ENCODE measurements at places on chromosomes 11 and 22. TPM values are rescaled to one million over a fixed set of nuclear protein-coding genes. Genes with fewer than 3 reads are reported as not detected.

Gene DTX4
- total RNA-seq, result 56.7 TPM

Gene CRYBB1
- total RNA-seq, result not detected

Gene APOL4
- total RNA-seq, result 4.3 TPM

Gene SAA1
- 23.9 TPM for total RNA-seq

Gene KRTAP5-11
- not detected for total RNA-seq

Gene APBB1
- 2.9 TPM for total RNA-seq

DNA sequence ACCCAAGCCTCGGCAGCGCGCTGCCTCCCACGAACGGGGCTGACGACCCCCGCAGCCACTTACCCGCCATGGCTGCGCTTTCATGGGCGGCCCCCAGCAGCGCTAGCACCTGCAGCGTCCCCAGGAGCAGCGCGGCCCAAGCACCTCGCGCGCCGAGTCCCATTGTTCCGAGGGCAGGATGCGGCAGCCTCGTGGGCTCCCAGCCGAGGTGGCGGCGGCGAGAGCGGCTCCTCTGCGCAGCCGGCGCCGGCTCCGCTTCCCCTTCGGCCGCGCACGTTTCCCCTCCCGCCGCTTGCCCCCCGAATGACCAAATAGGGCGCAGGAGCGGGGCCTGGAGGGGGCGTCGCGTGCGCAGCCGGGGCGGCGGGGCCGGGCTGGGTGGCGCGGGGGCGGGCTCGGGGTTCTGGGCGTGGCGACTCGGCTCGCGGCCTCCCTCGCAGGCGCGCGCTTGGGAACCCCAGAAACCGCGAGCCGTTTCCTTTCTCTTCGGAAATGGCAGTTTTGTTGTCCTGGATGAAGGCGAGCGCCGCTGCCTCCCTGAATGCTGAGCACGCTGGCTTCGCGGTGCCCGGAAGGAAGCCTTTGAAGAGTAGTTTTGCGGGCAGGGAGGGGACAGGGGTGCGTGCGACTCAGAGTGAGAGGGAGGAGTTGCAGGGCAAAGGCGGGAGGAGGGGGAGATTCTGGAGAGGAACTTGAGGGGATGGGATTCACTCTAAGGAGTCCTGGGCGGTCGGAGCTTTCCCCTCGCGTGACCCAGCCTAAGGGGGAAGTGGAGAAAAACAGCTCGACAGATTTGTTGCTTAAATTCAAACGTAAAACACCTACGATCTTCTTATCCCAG, at the start of gene TMEM123:
Gene TMEM123, minus strand, starts transcription at position 305 of the 841 bp plus-strand sequence. Its CDS starts 142 bp downstream, at position 163.
- DNase-seq, result peak; percentile 80

DNA sequence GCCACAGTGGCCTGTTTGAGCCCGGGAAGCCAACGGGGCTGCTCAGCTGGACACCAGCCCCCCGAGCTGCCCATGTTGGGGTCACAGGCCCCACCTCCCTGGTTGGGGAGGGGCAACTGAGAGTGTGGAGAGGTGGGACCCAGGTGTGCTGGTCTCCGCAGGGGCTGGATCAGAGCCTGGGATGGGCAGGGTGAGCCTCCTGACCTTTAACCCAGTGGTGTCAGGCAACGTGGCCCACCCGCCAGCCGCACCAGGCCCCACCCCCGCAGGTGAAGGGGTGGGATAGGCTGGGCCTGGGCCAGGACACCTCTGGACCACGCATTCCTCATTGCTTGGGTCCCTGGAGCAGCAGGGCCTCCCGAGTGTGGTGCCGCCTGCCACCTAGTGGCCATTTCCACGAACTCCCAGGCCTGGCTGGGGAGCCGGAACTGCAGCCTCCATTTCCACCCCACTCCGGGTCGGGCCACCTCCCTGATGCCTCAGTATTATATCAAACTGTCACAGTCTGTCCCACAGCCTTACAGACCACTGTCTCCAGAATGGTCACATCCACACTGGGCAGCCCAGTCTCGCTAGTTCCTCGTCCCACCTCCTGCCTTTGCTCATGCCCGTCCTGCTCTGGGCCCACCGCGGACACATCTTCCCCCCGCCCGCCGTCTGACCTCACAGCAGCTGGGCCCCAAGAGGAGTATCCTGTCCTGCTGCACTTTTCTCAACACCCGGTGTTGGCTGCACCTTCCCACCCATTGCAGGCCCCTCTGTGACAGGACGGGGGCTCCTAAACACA, 13.3 kb upstream of the PPP6R3 start:
- DNase-seq, result peak; percentile 86

- no peak for DNase-seq
Measured at GRCh38 chr11:121543836-121544380, 91.1 kb upstream of the SORL1-AS1 start.

DNA sequence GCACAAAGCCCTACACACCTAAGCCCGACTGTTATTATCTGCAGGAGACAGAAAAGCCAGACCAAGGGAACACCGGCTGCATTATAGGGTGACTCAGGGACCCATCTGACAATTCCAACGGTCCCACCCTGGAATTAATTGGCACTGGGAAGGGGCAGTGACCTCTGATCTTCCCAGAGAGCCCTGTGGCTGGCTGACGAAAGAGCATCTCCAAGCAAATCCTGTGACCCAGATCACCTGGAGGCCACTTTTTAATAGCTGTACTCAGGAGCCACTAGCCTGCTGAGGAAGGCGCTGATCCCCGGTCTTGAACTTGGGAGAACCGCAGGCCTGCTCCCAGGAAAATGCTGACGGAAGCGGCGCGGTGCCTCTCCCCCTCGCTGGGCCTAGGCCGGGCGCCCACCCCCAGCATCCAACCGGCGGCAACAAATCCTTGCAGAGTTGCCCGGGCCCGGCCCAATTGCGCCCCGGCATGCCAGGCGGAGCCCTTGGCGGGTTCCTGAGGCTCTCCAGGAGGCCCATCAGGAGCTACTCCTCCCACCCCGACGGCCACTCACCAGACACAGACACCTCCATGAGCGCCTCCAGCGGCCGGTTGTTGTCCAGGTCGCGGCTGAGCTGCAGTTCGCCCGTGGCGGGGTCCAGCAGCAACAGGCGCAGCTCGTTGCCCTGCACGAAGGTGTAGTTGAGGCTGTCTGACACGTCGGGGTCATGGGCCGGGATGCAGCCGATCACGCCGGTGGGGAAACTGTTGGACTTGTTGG, 4.2 kb downstream of the CELSR1 start:
- DNase-seq, result no peak

DNA sequence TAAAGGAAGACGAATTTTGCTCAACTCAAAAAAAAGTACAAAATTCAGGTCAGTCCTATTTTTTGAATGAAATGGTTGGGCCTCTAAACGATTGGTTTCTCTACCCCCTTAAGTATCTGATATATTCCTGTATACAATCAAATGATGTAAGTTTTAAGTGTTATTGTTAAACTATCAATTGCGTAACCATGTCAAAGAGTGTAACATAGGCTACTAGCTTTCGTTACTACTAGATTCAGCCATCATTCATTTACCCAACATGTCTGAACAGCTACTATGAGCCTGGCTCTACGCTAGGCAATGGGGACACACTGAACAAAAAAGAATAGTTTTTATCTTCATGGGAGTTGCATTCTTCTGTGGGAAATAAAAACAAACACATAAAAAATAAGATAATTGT, 3.3 kb downstream of the RAB6A start:
- DNase-seq, result no peak

DNA sequence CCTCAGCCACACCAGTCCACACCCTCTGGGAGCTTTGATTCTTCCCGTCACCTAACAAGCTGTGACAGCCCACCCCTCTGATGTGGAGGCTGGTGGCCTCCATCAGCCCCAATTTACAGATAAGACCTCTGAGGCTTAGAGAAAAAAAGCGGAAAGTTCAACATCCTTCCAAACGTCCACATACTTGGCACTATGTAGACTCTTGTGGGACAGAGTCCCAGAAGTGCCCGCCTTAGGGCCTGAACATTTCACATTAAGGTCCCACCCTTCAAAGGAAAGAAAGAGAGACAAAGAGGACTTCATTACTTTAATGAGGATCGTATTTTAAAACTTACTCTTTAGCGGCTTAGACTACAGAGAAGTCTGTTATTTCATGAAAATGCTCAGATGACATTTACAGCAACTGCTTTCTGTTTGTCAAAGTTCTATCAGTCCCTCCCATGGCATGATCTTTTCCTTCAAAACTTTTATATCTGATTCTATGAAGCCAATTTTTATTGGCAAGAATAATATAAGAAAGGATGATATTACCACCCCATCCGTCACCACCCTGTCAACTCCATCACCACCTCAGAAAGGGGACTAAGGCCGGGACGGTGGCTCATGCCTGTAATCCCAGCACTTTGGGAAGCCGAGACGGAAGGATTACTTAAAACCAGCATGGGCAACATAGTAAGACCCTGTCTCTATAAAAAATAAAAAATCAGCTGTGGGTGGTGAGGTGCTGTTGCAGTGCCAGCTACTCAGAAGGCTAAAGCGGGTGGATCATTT, 15.7 kb upstream of the SCGB1A1 start:
- DNase-seq, result no peak

GRCh38 chr22:28449041-28449440, 230.6 kb downstream of the TTC28 start:
- no peak for DNase-seq

- DNase-seq, result no peak
Measured at GRCh38 chr11:28323621-28324020, 215.4 kb downstream of the METTL15 start.

GRCh38 chr11:116778556-116778955, 5.8 kb upstream of the BUD13 start:
- DNase-seq, result no peak

DNA sequence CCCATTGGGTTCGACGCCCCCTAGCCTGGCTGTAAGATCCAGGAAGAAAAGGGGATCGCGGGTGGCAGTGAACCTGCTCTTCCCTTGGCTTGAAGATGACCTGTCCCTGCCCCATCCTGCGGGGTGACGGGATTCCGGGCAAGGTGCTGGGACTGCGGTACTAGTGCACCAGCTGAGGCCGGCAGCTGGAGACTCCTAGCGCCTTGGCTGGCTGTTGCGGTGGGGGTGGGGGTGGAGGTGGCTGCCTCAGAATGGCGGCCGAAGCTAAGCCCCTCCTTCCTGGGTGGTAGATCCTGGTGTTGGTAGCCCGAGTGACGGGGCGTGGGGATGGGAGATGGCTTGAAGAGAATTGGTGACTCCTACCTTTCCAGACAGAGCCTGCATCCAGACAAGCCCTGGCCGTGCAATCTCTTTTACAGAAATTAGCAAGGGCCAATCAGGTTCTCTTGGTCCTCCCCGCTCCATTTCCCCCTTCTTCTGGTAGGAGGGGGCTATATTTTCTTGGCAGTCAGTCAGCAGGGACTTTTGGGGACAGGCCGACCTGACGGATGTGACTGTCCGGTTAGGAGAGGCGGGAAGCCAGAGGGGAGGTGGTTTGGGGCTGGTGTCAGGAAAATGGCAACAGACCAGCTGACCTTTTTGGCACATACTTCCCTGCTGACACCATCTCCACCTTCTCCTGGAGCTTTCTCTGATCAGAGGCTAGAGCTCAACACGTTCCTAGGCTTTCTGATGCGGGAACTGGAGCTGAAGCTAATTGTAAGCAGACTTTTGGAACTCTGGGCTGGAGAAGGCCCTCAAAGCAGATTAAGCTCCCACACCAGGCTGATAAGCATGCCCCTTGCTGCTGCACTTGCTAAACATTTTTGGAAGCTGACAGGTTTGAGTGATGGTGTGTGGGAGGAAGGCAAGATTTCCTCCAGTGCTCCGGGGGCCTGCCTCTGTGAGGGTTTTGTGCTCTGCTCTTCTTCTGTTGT, 2.0 kb downstream of the NAV2 start:
- no peak for DNase-seq

DNA sequence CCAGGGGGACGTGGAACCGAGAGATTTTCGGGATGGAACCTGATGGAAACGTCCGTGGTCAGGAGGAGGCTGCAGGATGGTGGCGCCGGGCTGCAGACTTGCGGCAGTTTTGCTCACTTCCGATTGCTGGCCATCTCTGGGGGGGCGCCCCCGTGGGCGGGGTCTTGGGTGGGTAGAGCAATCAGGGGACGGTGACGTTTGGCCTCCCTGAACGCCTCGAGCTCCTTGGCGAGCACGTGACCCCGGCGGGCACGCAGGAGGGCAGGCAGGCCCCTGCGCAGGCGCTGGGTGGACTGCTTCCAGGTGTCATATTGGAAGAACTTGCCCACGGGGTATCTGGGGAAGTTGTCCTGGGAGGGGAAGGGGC, 6.3 kb downstream of the IGF2 start:
- no peak for DNase-seq

- DNase-seq, result no peak
Measured at GRCh38 chr22:42969348-42969975, 45.5 kb downstream of the PACSIN2 start.

GRCh38 chr11:27622541-27623300, 77.5 kb downstream of the BDNF start:
- no peak for DNase-seq

DNA sequence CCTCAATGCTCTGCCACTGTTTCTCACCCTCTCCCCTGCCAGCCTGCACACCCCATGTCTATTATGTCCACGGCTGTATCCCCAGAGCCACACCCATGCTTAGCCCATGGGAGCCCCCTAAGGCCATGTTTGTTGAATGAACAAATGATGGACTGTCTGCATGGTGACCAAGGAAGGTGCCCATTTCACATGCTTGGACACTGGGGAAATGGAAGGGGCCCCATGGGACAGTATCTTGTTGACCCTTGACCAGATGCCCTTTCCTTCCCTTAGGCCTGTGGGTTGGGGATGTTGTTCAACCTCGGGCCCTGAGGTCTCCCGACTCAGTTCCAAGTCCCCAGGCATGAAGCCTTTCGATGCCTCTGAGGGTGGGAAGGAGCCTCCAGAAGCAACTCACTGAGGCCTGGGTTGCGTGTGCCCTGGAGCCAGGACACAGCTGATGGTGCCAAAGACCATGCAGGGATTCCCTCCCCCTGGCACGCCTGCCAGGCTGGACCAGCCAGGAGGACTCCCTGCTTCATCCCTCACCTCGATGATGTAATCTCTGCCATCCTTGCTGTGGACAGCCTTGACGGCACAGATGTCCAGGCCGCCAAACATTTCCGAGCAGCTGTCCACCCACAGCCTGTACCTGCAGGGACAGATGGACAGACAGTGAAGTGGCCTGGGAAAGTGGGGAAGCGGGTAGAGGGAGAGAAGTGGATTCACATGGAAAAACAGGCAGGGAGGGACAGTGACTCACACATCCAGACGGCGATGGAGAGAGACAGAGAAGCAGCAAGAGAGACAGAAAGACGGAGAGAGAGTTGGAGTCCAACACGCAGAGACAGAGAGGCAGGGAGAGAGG, 58.9 kb downstream of the FBXO7 start:
- DNase-seq, result no peak

- DNase-seq, result no peak
Measured at GRCh38 chr22:47292546-47293320, 530.3 kb downstream of the TBC1D22A start.

DNA sequence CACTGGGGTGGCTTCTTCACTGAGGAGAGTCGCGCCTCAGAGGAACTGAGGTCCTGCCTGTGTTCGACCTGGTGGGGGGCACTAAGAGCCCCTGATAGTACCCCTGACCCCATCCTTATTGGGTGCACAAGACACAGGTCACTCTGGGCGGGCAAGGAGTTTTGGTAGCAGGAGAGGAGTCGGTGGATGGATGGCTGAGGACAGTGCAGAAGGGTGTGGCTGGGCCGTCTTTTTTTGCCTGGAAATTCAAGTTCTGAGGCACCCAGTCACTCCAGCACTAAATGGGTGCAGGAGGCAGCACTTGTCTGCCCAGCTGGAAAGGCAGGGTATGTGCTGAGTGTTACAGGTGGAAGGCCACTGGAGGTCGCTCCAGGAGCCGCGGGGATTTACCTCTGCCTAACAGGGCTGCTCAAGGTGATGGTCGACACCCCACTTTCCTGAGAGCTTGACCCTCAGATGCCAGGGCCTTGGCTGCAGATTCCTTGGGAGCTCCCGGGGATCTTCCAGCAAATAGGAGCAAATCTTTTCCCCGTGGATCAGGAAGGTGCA, 960 bp downstream of the TSSC4 start:
- DNase-seq, result no peak

GRCh38 chr11:27663326-27663725, 36.9 kb downstream of the BDNF start:
- DNase-seq, result no peak
